DMS53 (cell line): ENCODE measurements at places on chromosomes 3 and 15.
A peak's percentile ranks its signal among the peaks of the same experiment; 100 is the strongest.

- peak; percentile 69 for DNase-seq
These were observed 848 bp upstream of the CADPS start for GRCh38 chr3:62876064-62876463.

GRCh38 chr3:128681369-128681829 lies 30.8 kb upstream of the RPN1 start:
- DNase-seq, result peak; percentile 61

- DNase-seq, result peak; percentile 45
These were observed 428.0 kb downstream of the ROBO1 start for GRCh38 chr3:79339846-79340245.

DNA sequence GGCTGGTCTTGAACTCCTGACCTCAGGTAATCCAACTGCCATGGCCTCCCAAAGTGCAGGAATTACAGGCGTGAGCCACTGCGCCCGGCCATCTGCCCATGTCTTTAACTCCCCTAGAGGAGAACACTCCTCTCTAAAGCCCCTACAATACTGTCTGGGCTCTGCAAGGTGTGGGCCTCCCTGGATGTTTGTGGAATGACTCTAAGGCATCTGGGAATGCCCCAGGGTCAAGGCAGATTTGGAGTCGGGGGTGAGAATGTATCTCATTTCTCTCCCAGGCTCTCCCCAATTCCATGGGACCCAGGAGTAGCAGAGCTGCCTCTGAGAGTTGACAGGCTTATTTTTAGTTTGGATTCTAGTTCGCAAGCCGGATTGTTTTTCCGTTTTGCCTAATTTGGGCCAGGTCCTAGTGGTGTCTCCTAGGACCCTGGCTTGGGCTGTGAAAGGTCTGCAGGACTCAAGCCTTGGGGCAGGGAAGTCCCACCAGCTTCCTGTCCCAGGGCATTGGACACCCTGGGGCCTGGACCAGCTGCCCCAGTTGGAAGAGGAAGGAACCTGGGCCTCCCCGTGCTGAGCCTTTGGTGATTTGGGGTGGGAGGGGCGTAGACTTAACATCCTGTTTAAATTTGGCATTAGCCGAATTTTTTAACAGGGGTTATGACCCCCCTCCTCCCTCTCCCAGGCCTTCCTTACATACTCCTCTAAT lies 53.5 kb downstream of the MAGEF1 start:
- no peak for DNase-seq

GRCh38 chr15:90360746-90361145 lies 8.7 kb downstream of the ZNF774 start:
- DNase-seq, result no peak

- peak; percentile 26 for DNase-seq
These were observed 265.6 kb downstream of the FOXP1 start for GRCh38 chr3:71317749-71318457.

DNA sequence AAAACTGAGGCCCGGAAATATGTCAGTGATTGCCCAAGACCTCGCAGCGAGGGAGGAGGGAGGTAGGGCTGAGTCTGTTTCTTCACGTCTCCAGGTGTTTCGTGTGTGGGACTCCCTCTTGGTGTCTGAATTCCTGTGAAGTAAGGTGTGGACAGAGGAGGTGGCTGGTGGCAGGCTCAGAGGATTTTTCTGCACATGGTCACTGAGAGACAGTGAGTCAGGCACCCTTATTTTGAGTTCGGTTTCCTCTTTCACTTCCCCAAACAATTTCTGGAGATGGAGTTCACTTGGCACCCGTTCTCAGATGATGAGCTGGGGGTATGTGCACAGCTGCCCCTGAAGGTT lies 46.3 kb upstream of the VPS8 start:
- DNase-seq, result no peak

DNA sequence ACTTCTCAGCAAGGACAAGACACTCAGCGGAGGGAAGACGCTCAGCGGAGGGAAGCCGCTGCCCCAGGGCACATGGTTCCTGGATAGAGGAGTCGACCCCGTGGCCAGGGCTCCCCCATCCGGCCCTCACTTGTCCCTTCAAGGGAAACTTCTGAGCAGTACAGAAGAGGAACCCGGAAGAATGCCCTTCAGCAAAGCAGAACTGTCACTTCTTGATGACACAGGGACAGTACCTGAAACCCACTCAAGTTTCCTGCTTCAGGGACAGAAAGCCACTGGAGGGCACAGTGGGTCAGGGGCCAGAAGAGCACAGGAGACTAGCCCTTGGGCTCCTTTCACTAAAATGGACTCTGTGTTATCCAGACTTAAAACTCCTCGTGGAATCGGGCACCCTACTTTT lies 97.8 kb upstream of the RPL32 start:
- no peak for DNase-seq

GRCh38 chr15:96002890-96003859 lies 327.3 kb upstream of the NR2F2 start:
- DNase-seq, result no peak

GRCh38 chr3:172246107-172246844 lies 202.0 kb downstream of the GHSR start:
- DNase-seq, result no peak

- no peak for DNase-seq
These were observed 65.1 kb downstream of the PIK3CB start for GRCh38 chr3:138769616-138770015.

DNA sequence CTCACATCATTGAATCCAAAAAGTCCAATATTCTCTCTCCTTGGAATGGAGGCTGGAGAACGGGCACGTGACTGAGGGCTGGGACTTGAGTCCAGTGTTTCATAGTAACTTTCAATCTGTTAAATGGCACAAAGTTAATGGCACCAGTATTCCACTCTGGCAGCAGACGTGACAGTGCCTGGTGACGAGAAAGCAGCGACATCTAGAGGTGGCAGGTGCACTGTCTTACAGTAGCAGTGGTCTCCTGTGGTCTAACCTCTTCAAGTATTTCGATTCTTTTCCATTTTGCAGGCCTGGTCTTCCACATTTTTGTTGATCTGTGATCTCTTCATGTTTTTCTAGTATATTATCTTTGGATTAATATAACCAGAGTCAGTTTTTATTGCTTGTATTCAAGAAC lies 107.1 kb downstream of the OXSM start:
- peak; percentile 0 for DNase-seq

DNA sequence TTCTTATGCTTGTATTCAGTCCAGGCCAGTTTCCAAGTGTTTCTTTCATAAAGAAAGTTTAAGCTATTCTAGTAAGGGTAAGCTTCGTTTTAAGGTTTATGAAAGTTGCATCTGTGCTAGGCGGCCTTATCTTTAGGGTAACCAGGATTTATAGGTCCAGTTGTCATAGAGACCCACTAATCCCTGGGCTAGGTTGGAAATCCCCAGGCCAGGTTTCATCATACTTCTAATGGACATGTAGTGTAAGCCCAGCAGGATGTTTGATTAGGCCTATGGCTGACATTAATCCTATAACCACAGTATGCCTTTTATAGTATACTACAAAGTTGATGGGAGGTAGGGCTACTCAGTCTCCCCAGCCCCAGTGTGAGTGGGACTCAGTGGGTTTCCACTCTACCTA lies 312.4 kb downstream of the CACNA2D3 start:
- DNase-seq, result no peak
